ENCODE measurements at places on chromosomes 2 and 18.

DNA sequence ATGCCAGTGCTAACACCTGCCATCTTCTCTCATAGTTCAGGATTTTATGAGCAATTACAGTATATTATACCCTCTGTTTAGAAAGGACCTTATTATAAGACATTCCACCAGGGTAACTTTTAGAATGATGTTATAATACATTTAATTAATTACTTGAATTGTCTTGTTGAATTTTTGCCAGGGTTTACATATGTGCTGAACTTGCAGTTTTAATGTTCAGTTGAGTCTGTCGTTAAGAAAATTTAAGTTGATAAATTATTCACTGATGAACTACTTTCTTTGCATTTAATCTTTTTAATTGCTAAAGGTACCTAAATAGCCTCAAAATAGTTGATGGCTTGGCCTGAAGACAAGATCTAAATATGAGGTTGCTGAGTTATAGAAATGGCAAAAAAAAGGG, 68.1 kb downstream of the SCN2A start:
- H3K4me1 ChIP-seq = no peaks in the 10 kb centered on the region
- H3K4me3 ChIP-seq = no peak overlapping the region
- H3K27ac ChIP-seq = no peak overlapping the region
- DNase-seq = no peak
- H3K36me3 ChIP-seq = no peaks in the 10 kb centered on the region

GRCh38 chr18:64097497-64097896, 51.4 kb downstream of the LINC00305 start:
- H3K27me3 ChIP-seq = no peaks in the 10 kb centered on the region
- H3K27ac ChIP-seq = no peak overlapping the region
- DNase-seq = no peak
- H3K4me3 ChIP-seq = no peak overlapping the region

- no peak overlapping the region for H3K4me3 ChIP-seq
- DNase-seq = no peak
- no peak overlapping the region for H3K27ac ChIP-seq
- no peaks in the 10 kb centered on the region for H3K36me3 ChIP-seq
These were observed 35.6 kb downstream of the PPP3R1 start for GRCh38 chr2:68216454-68217310.

DNA sequence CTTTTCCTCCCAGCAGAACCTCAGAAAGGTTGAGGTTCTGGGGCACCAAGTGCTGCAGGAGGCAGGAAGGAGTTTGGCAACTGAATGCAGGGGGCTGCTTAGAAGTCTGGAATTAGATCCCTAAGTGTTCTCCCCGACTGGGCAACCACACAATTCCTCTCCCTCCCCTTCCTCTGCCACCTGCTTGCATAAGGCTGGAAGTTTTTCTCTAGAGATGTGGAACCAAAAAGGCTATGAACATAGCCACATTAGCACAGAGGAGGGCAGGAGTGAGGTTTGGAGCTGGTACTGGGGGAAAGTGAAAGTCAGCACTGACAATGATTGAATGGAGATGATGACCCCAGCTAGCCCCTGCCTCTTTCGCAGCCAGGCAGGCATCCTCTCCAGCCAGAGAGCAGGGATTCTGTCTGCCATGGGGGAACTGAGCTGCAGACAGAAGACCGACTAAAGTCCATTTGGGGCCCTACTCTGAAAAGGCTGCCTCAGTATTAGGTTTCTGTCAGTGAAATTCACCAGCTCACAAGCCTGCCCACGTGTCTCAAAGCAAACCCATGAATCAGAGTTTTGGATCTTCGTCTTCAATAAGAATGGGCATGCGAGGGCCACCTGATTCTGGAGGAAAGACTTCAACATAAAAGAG, 87.9 kb upstream of the ITGA6 start:
- DNase-seq = no peak
- H3K27me3 ChIP-seq = no peaks in the 10 kb centered on the region
- no peaks in the 10 kb centered on the region for H3K36me3 ChIP-seq
- H3K4me3 ChIP-seq = no peak overlapping the region

- no peaks in the 10 kb centered on the region for H3K36me3 ChIP-seq
- DNase-seq = no peak
- H3K4me3 ChIP-seq = no peak overlapping the region
- no peaks in the 10 kb centered on the region for H3K27me3 ChIP-seq
- no peak overlapping the region for H3K27ac ChIP-seq
These were observed 156.4 kb downstream of the PPP1R1C start for GRCh38 chr2:182142062-182142461.

GRCh38 chr18:55633032-55633431, 45.0 kb upstream of the TCF4 start:
- DNase-seq = no peak
- H3K4me3 ChIP-seq = no peak overlapping the region
- no peak overlapping the region for H3K27ac ChIP-seq
- H3K36me3 ChIP-seq = no peaks in the 10 kb centered on the region
- H3K4me1 ChIP-seq = no peaks in the 10 kb centered on the region

DNA sequence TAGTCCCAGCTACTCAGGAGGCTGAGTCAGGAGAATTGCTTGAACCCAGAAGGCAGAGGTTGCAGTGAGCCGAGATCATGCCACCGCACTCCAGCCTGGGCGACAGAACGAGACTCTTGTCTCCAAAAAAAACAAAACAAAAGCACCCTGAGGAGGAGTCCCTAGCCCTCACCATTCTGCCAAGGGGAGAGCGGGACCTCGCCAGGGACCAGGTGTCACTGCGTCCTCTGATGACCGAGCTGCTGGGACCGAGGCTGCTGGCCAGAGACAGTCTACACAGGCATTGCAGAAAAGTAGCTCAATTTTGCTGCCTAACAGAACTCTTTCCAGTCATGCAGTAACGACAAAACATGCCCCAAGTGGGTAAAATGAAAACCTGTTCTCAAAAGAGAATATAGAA, 18.4 kb downstream of the NCK2 start:
- no peak overlapping the region for H3K27ac ChIP-seq
- no peak overlapping the region for H3K4me3 ChIP-seq
- no peaks in the 10 kb centered on the region for H3K27me3 ChIP-seq
- H3K36me3 ChIP-seq = peaks cover 2% of the 10 kb centered on the region
- DNase-seq = no peak

GRCh38 chr18:55268151-55268601, 308.9 kb upstream of the CCDC68 start:
- DNase-seq = peak; percentile 93
- H3K27ac ChIP-seq = peak overlapping the region; percentile 99
- peak overlapping the region; percentile 16 for H3K4me3 ChIP-seq
- peaks cover 83% of the 10 kb centered on the region for H3K4me1 ChIP-seq
- 0 out of 2 replicates have a peak, but pooled peaks cover 8% of the 10 kb centered on the region for H3K36me3 ChIP-seq
- no peaks in the 10 kb centered on the region for H3K27me3 ChIP-seq

DNA sequence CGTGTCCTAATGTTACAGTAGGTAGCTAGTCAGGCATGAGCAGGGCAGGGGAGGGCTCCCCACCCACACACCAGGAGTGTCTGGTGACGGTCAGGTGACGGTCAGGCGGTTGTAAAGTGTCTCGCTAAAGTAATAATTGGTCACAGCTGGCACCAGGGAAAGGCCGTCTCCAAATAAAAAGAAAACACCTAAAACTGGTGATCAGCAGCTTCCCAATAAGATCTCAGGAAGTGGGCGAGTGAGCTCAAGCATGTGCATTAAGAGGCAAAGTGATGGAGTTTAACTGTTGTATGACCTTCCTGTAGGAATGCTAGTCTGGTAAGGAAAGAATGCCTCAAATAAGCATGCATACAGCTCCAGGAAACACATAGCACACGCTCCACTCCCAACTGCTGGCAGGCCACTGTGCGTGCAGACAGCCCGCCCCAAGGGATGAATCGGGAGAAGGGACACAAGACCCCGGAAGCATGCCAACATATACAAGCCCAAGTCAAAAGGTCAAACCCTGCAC, 177.1 kb downstream of the RNF144A start:
- peaks cover 11% of the 10 kb centered on the region for H3K4me1 ChIP-seq
- DNase-seq = no peak
- no peak overlapping the region for H3K4me3 ChIP-seq
- H3K27me3 ChIP-seq = no peaks in the 10 kb centered on the region
- no peaks in the 10 kb centered on the region for H3K36me3 ChIP-seq
- H3K27ac ChIP-seq = no peak overlapping the region

GRCh38 chr18:34122724-34123334, 101.9 kb downstream of the NOL4 start:
- peak; percentile 63 for DNase-seq
- no peaks in the 10 kb centered on the region for H3K27me3 ChIP-seq
- H3K4me3 ChIP-seq = no peak overlapping the region
- H3K36me3 ChIP-seq = no peaks in the 10 kb centered on the region

DNA sequence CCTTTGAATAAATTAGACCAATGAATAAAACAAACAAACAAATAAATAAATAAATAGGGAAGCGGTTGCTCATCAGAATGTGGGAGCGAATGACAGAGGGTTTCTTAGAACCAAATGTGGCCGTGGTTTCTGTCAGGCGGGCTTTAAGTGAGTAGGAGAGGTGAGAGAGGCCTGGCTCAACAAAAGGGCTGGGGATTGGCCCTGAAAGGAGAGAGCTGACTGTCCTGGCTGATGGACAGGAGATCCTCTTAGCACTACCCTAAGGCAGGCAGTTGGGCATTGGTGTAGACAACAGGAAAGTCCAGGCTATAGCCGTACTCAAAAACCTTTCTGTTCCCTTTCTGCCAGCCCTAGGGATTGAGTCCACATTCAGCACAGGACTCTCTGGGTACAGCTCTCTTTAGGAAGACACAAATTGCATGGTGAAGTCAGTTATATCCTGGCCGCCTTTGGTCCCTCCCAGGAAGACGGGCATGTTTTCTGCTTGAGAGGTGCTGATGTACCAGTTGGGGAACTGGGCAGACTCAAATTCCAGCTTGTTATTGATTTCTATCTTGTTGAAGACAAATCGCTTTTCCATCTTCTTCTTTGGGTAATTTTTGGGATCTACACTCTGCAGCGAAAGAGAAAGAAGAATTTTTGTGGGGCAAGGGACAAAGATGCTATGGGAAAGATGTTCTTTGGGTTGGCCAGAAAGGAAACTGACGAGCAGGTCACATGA, 6.5 kb downstream of the IL1B start:
- no peaks in the 10 kb centered on the region for H3K4me1 ChIP-seq
- H3K36me3 ChIP-seq = no peaks in the 10 kb centered on the region
- no peak for DNase-seq
- H3K27ac ChIP-seq = no peak overlapping the region
- no peaks in the 10 kb centered on the region for H3K27me3 ChIP-seq

- H3K27ac ChIP-seq = no peak overlapping the region
- H3K27me3 ChIP-seq = no peaks in the 10 kb centered on the region
- H3K4me3 ChIP-seq = no peak overlapping the region
- no peak for DNase-seq
- H3K36me3 ChIP-seq = no peaks in the 10 kb centered on the region
- no peaks in the 10 kb centered on the region for H3K4me1 ChIP-seq
These were observed 412.2 kb downstream of the SPAG16 start for GRCh38 chr2:213696442-213696841.

- no peaks in the 10 kb centered on the region for H3K4me1 ChIP-seq
- H3K27me3 ChIP-seq = no peaks in the 10 kb centered on the region
- no peak overlapping the region for H3K27ac ChIP-seq
- DNase-seq = no peak
- H3K4me3 ChIP-seq = no peak overlapping the region
These were observed 349.5 kb downstream of the IRS1 start for GRCh38 chr2:226450141-226450540.

DNA sequence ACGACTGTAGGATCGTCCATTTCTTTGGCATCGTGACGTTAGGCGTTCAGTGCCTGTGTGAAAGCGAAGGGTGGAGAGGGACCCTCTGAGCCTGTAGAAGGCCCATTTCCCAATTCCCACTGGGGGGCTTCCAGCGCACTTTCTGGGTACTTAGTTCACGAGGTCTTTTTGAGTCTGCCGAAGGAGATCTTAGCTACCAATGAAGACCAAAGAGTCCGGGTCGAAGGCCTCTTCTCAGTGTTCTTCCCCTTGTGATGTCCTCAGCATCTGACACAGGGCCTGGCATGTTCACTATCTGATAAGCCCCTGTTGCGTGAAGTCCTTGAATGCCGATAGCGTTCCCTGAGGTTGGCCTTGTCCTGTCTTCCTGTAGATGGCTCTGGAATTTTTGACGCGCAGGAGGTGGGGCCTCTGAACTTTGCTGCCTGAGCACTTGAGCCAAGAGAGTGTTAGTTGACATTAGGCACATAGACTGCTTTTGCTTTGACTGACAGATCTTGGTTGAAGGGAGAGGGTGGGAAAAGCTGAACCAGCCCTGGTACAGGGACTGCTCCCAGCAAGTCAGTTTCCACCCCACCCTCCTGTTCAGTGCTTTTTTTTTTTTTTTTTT, 52.8 kb downstream of the LDLRAD4 start:
- no peak overlapping the region for H3K4me3 ChIP-seq
- no peaks in the 10 kb centered on the region for H3K27me3 ChIP-seq
- DNase-seq = no peak
- no peaks in the 10 kb centered on the region for H3K4me1 ChIP-seq

DNA sequence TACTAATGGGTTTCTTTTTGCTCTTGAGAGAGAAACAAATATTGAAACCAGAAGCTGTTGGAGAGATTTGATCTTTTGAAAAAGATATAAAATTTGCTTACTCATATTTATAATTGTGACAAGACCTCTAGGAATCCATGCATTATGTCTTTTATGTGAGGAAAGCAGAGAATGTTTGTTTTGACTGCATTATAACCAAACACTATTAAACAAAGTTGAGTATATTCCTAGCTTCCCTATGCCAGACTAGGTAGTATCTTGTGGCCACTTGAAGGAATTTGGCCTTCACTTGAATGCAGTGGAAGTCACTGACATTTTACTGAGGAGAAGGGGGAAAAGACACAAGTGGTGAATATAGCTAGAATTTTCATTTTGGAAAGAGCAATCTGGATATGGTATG, 521.8 kb upstream of the ZEB2 start:
- no peaks in the 10 kb centered on the region for H3K4me1 ChIP-seq
- no peaks in the 10 kb centered on the region for H3K27me3 ChIP-seq
- no peak for DNase-seq
- H3K4me3 ChIP-seq = no peak overlapping the region
- H3K27ac ChIP-seq = no peak overlapping the region
- H3K36me3 ChIP-seq = no peaks in the 10 kb centered on the region

DNA sequence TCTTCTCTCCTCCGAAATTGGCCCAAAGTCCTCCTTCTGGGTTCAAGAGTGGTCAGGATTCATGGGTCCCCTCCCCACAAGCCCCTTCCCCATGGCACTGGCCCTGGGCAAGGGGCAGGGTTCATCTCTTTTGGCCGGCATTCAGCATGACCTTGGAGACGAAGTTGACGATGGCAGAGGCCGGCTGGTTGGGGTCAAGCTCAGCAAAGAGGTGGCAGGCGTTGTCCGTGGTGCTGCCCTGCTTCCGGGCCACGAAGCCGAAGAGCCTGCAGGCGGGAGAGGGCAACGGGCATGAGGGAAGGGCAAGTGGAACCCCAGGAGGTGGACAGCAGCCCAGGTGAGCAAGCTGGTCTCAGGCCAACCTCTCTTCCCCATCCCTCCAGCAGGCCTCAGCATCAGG, 198.5 kb downstream of the TNS1 start:
- H3K4me3 ChIP-seq = no peak overlapping the region
- H3K36me3 ChIP-seq = no peaks in the 10 kb centered on the region
- no peak overlapping the region for H3K27ac ChIP-seq
- no peaks in the 10 kb centered on the region for H3K4me1 ChIP-seq

GRCh38 chr2:173898996-173899395, 66.2 kb downstream of the SP3 start:
- no peaks in the 10 kb centered on the region for H3K27me3 ChIP-seq
- DNase-seq = no peak
- peak overlapping the region; percentile 31 for H3K27ac ChIP-seq
- H3K4me3 ChIP-seq = no peak overlapping the region
- no peaks in the 10 kb centered on the region for H3K36me3 ChIP-seq
